ENCODE measurements at places on chromosomes 3 and 15.

- no peak for DNase-seq
These were observed 749.9 kb downstream of the FHIT start for GRCh38 chr3:60501314-60501713.

GRCh38 chr3:183576487-183577107, 21.1 kb upstream of the KLHL6 start:
- no peak for DNase-seq

GRCh38 chr3:39445927-39446326, 21.6 kb upstream of the MOBP start:
- DNase-seq: no peak

- DNase-seq: no peak
These were observed 716.5 kb upstream of the GOLIM4 start for GRCh38 chr3:168812234-168812633.

DNA sequence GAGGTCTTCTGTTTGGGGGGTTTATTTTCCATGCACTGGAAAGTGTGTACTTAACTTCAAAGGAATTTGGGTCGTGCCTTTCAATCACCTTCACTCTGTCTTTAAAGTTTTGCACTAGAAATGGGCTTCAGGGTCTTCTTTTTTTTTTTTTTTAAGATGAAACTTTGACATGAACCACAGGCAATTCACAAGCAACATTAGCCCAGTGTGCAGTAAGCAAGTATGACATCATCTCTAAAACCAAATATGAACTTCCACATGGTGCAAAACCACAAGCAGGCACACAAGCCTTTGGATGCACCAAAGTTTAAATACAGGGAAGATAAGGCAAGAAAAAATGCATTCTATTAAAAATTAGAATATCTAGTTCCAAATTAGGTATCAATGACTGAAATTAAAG, 381.9 kb downstream of the ERC2 start:
- DNase-seq: no peak

GRCh38 chr3:3665546-3665945, 133.7 kb upstream of the LRRN1 start:
- DNase-seq: no peak

DNA sequence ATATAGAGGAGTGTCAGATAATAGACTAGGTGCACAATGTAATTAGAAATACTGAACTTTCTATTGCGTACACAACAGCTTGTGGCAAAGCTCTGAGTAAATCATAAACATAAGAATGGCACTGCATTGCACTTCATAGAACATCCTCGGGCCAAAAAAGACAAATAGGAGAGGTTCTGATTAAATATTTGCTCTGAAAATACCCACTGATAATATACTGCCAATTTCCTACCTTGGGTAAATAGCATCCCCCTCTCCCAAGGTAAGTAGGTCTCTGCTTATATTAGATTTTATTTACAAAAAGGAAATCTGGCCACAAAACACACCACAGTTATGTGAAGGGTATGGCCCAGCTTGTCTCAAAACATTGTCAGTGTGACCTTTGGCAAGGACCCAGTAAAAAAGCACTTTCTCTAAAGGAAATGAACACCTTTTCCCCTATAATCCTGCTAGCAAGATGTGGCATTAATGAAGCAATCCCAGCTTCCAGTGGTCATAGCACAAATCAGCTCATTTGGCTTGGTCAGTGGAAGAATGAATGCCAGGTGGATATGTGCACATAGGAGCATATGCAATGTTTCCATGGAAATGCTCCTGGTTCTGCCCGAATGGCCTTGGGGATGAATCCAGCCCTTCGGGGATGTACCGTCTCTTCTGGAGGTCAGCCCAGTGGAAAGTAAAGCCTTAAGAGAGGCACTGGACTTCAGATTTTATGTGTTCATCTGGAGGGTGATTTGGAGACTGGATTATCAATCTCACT, 315.9 kb downstream of the LSAMP start:
- DNase-seq: no peak

DNA sequence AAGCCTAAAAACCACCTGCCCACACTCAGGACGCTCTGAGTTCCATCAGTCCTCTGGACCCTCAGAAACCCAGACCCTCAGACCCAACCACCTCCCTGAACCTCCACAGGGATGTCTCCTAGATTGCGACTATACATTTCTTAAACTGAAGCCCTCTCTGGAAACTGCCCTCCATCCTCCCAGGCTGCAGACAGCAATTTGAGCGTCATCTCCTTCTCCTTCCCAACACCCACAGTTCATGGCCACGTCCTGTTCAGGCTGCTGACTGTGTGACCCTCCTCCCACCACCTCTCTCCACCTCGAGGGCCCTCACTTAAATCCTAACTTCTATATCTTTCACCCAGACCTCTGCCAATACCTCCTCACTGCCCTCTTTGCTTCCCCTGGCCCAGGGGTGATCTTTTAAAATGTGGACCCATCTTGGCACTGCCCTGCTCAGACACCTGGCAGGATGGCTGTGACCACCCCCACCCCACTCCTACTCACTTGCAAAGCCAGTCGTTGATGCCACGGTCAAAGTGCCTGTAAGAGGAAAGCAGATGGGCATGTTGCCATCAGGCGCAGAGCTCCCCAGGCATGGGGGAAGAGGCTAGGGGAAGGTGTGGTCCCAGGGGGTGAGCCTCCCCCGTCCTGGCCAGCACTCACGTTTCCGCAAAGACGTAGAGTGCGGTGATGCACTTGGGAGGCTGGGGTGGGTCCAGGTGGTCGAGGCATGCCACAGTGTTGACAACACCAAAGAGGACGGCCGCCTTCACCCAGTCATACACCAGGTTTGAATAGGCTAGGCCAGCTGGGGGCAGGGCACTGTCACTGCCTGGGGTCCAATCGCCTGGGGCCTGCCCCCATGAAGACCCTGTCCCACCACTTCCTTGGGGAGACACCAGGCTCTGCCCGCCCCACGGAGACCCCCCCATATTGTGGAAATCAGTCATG, 6.0 kb downstream of the HHATL start:
- no peak for DNase-seq

- DNase-seq: no peak
These were observed 277.3 kb upstream of the NR2F2 start for GRCh38 chr15:96053031-96053780.
